HFF-Myc (cell line): ENCODE measurements at places on chromosomes 2 and 18.

- DNase-seq: no peak
Observed at GRCh38 chr2:120685066-120685973, 50.3 kb upstream of the GLI2 start.

GRCh38 chr2:217279140-217279539, 419.3 kb upstream of the TNP1 start:
- peak; percentile 61 for DNase-seq

GRCh38 chr2:181121996-181122395, 141.6 kb downstream of the UBE2E3 start:
- DNase-seq: no peak

DNA sequence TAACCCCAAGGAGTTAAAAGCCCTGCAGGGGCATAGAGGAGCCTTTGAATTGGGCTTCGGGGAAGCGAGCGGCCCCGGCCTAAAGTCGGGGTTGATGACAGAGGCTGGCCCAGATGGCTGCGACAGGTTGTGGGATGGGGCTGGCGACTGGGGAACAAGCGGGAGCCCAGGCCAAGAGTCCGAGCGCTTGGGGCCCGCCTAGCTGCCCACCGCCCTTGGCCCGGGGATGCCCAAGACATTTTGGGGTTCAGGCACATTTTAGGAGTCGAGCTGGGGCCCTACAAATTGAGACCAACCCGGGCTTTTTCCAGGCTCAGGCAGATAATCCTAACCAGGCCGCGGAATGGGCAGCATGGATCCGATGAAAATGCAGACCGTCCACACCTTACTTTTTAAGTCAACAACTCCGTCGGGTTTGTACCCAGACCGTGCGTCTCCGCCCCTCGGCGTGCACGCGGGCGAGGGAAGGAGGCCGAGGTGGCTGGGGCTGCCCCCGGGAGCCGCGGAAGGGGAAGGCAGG, 507 bp downstream of the RTKN start:
- no peak for DNase-seq

DNA sequence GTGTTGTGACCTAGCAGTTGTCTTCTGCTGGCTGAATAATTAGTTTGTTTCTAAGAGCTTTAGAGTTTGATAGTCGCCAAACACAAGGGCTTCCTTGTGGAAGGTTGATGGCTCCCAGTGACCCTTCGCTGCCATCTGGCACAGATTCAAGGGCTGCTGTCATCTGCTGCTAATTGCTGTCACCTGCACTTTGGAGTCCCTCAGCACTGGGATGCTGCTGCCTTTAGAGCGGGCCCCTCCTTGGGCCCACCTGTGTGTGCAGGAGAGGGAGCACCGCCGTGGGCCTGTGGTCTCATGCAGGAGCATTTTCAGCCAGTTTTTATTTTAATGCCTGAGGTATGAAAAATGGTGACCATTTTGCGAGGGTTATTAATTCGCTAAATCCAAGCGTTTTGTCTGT, 154.0 kb upstream of the NFATC1 start:
- no peak for DNase-seq

- DNase-seq: no peak
Observed at GRCh38 chr18:74419761-74420160, 37.3 kb downstream of the DIPK1C start.

DNA sequence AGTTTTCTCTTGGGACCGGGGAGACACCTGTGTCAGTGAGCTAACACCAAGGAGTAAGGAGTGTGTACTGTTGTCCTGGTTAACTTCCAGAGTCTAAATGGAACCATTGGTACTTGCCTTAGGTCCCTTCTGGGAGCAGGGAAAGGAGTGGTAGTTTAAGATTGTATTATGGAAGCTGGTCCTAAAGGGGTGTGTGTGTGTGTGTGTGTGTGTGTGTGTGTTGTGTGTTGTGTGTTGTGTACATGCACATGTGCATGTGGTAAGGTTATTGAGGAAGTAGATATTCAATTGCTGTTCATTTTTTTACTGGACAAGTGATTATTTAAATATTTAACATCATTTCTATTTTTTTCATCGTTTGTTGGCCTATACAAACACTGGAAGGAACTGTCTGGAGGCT, 1.4 kb downstream of the APLF start:
- no peak for DNase-seq

- no peak for DNase-seq
Observed at GRCh38 chr2:50872543-50872942, 159.4 kb downstream of the NRXN1 start.

DNA sequence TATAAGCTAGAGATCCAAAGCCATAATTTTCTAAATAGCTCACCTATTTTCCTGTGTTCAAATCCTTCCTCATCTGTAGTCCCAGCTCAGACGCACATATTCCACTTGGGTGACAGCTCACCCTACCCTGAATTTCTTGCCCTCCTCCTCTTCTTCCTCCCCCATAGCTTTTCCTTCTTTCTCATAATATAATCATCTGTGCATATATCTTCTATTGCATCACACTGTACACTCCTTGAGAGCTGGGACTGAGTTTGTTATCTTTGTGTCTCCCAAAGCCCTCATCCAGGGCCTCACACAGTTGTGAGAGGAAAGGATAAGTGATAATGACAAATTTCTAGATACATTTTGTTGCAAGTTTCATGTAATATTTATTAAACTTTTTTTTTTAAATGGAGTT, 55.9 kb upstream of the RTN4 start:
- DNase-seq: no peak

- no peak for DNase-seq
Observed at GRCh38 chr2:136206613-136207012, 88.7 kb upstream of the CXCR4 start.

- peak; percentile 26 for DNase-seq
Observed at GRCh38 chr2:68653538-68653982, 10.2 kb downstream of the PROKR1 start.

GRCh38 chr2:209600341-209601171, 171.1 kb upstream of the UNC80 start:
- no peak for DNase-seq

DNA sequence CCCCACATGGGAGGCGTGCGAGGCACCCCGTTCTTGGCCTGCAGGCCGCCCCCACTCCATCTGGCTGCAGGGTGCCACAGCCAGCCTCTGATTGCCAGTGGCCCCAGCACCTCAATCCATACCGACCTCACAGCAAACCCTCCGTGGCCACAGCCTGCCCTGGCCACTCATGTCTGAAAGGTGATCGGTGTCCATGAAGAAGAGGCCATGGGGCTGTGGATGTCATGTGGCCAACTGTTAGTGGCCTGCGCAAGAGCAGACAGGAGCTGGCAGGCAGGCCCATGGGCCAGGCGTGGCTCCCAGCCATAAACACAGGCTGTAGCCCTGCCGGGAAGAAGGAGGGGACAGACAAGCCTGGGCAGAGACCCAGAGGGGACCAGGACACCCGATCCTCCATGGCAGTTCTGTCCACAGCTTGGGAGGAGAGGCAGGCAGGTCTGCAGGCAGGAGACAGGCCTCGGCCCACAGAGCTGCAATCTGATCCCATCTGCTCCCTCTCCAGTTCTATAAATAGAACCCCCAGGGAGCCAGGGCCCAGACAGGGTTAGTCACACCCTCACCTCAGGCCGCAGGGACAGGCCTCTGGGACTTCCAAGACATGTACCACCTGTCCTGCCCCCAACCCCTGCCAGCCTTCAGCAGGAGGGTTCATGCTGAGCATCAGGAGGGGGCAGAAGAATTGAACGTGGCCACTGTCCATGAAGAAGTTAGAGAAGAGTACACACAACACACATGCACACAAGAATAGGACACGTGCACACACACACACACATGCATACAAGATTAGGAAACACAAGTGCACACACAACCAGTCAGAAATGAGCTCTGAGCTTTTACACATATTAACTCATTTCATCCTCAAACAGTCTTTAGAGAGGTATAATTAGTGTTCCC, 16.9 kb downstream of the STEAP3 start:
- DNase-seq: peak; percentile 56

GRCh38 chr2:189628817-189629530, 32.3 kb upstream of the ASNSD1 start:
- DNase-seq: no peak

- DNase-seq: no peak
Observed at GRCh38 chr18:56158676-56159075, 479.7 kb downstream of the TXNL1 start.
